ENCODE measurements at places on chromosomes 3 and 15.
A peak's percentile ranks its signal among the peaks of the same experiment; 100 is the strongest.

GRCh38 chr3:50322386-50323091, at the start of gene HYAL2:
Gene HYAL2 (minus strand): TSS chr3:50322745. CDS start chr3:50320489, 2,256 bp downstream.
- DNase-seq: no peak

GRCh38 chr3:72549761-72550581, 298.3 kb downstream of the SHQ1 start:
- no peak for DNase-seq

- DNase-seq: no peak
Observed at GRCh38 chr15:73854265-73854664, 19.1 kb upstream of the TBC1D21 start.

GRCh38 chr3:129281726-129282125, 3.1 kb downstream of the HMCES start:
- DNase-seq: no peak

GRCh38 chr3:50487181-50487580, 16.3 kb downstream of the CACNA2D2 start:
- DNase-seq: no peak

- no peak for DNase-seq
Observed at GRCh38 chr15:86295511-86295910, 215.8 kb downstream of the AGBL1 start.

GRCh38 chr3:69738315-69738714, 949 bp upstream of the MITF start:
- no peak for DNase-seq

DNA sequence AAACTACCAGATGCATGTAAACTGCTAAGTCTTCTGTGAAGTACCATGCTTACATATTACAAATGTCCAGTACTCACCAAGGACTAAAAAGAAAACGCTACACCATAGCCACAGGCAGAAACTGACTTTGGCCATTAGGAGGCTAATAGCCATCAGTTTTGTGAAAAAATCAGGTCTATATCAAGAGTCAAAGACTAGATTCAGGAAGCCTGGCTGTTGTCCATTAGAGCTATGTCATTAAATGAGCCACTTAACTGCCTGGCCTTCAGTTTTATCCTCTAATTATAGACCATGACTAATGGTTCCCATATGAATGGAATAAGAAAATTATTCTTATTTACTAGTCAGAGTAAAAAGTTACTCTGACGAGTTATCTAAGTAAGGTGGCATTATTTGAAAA, 144.1 kb downstream of the VPS13C start:
- peak; percentile 65 for DNase-seq

GRCh38 chr3:187746442-187747281, 1.4 kb upstream of the BCL6 start:
- peak; percentile 25 for DNase-seq

- DNase-seq: peak; percentile 95
Observed at GRCh38 chr3:81760924-81761903, at the start of gene GBE1. Gene GBE1 (minus strand): TSS chr3:81761645. CDS start chr3:81761517, 128 bp downstream.

DNA sequence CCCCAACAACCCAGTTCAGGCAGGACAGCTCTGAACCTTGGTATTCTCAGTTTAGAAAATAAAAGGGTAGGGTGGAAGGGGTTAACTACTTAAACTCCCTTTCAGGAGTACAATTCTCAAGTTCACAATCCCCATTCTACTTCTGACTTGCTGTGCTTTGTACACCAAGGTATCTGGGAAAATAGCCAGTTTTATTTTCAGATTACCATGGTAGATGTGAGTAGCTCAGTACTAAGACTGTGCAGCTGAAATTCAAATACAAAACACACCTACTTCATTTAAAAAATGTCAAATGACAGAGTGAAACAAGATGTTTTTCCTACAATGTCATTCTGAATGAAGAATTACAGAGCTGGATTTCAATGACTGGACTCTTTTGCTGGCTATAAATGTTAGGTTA, 27.4 kb downstream of the SLC7A14 start:
- DNase-seq: no peak

GRCh38 chr3:13296662-13297061, 123.5 kb downstream of the NUP210 start:
- DNase-seq: no peak

GRCh38 chr15:69337138-69337537, 38.4 kb downstream of the PAQR5 start:
- DNase-seq: peak; percentile 13

- no peak for DNase-seq
Observed at GRCh38 chr3:65443739-65444446, 594.8 kb downstream of the MAGI1 start.

DNA sequence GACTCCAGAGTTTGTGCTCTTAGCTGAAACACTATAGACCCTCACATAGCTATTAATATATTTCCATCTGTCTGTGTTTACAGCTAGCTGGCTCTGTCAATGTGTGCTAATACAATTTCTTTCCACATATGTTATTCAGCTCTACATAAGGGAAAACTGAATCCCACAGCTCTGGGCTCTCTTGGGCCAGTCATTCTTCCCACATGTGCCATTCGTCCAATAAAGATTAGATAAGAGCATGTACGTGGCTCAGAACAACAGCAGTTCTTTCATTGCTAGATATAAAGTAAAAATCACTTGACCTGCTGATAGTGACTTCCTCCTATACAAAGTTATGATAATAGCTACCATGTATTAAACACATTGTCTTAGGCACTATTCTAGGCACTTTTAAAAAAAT, 2.8 kb upstream of the ILDR1 start:
- DNase-seq: no peak

- DNase-seq: no peak
Observed at GRCh38 chr3:8997151-8997550, 33.9 kb upstream of the RAD18 start.

DNA sequence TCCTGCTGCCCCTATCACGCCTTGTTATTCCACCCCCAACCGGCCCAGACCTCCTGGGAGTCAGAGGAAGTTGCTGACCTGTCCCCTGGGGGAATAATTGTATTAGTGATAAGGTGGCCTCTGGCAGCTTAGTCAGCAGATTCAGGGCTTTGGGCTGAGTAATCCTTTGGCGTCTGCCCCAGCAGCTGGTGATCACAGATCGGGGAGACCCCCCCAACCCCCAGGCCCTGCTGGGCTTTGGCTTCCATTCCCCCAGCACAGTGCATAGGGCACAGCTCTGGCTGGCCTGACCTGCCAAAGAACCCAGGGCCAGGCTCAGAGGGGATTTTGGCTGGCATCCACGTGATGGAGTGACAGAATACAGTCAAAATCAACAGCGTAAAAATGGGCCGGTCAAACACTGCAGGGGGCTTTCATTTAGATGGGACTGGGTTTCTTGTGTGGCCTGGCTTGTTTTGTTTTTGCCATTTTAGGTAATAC, 3.9 kb upstream of the NR2E3 start:
- no peak for DNase-seq

DNA sequence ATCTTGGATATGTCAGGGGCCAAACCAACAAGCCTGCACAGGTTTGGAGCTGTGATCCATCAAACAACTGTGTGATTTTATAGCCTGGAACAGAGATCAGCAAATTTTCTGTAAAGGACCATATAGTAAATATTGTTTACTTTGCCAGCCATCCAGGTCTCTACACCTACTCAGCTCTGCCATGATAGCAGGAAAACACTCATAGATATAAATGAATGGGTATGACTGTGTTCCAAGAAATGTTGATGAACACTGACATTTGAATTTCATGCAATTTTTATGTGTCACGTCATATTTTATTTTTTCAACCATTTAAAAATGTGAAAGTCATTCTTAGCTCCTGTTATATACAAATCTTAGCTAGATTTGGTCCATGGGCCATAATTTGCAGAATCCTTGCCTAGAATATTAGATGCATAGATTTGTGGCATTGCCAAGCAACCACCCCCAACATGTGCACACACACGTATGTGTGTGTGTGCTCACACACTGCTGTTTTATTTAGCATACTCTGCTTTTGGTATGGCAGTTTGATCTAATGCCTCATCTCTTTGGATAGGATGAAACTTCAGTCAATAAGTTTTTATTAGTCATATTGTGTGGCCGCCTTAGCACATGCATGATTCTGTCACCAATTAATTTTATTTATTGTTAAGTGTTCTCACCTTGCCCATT, 6.4 kb downstream of the ATXN7 start:
- no peak for DNase-seq

DNA sequence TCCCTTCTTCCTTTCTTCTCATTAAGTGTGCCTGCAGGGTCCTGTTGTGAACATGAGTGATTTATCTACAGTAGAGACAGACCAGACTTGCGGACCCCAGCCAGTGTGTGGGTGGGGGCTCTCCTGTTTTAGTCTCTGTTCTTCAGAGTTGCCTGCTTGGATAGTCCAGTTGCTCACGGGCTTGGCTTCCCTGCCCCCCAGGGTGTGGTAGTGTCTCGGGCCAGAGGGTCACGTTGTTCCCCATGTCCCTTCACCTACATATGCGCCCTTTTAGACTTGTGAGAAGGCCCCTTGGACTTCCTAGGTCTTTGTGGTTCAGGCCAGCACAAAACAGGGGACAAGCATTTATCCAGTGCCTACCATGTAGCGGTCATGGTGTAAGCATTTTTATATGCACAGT, 85.8 kb downstream of the AAGAB start:
- DNase-seq: no peak

GRCh38 chr3:117518364-117518763, 808.8 kb downstream of the TUSC7 start:
- DNase-seq: no peak

GRCh38 chr3:190558796-190559195, 44.9 kb downstream of the IL1RAP start:
- DNase-seq: no peak

GRCh38 chr3:150299201-150299600, 108.9 kb upstream of the TSC22D2 start:
- no peak for DNase-seq

DNA sequence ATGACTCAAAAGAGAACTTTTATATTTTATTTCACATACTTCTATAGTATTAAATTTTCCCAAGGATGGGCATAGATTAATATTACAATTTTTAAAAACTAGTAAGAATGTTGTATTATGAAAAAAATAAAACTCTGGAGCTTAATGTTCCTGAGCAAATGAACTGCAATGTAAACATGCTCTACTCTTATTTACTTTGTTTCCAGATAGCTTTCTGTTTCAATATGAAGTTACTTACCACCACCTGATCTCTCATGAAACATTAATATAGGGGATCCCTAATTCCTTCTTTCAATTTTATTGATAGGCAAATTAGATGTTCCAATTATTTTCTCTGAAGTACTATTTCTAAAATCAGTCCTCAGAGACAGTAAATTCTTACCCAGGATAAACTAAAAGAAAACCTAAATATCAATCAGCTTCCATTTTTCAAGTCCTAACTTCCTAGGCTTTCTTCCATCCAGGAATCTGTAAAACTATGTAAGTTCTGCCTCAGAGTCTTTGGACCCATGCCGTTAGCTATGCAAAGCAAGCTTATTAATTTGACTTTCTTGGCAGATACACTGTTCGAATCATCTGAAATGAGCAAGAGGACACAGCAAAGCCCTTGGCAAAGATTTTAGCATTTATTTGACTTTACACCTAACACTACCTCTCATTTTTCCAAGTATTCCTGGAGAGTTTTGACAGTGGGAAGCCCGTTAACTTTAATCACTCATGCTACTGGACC, 93.2 kb downstream of the PLCH1 start:
- DNase-seq: no peak

GRCh38 chr3:55647063-55647462, 160.0 kb upstream of the WNT5A start:
- DNase-seq: no peak

GRCh38 chr3:9183811-9184460, 65.5 kb downstream of the SRGAP3 start:
- DNase-seq: no peak

DNA sequence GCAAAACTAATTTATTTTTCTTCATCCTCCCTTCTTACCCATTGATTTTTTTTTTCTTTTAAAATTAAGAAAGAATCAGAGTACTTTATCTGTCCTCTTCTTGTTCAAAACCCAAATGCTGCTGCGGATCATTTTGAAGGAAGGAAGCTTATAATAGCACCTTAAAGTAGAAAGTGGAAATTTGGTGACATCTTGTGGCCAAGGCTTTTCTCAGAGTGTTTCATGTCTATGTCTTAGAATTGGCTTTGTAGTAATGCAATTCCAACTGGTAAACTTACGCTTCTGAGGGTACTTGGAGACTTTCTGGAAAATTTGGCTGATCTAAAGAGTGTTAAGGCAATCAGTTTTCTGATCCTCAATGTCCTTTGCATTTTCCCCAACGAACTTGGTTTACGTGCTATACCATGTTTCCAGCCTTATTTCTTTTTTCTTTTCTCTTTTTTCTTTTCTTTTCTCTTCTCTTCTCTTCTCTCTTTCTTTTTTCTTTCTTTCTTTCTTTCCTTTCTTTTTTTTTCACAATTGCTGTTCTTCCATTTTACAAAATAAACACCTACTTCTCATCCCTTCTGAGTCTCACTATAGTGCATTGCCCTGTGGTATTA, 30.7 kb downstream of the C3orf38 start:
- DNase-seq: peak; percentile 25

- no peak for DNase-seq
Observed at GRCh38 chr3:61343543-61343942, 92.3 kb upstream of the FHIT start.

- peak; percentile 62 for DNase-seq
Observed at GRCh38 chr3:197748597-197749314, 927 bp upstream of the FYTTD1 start.

DNA sequence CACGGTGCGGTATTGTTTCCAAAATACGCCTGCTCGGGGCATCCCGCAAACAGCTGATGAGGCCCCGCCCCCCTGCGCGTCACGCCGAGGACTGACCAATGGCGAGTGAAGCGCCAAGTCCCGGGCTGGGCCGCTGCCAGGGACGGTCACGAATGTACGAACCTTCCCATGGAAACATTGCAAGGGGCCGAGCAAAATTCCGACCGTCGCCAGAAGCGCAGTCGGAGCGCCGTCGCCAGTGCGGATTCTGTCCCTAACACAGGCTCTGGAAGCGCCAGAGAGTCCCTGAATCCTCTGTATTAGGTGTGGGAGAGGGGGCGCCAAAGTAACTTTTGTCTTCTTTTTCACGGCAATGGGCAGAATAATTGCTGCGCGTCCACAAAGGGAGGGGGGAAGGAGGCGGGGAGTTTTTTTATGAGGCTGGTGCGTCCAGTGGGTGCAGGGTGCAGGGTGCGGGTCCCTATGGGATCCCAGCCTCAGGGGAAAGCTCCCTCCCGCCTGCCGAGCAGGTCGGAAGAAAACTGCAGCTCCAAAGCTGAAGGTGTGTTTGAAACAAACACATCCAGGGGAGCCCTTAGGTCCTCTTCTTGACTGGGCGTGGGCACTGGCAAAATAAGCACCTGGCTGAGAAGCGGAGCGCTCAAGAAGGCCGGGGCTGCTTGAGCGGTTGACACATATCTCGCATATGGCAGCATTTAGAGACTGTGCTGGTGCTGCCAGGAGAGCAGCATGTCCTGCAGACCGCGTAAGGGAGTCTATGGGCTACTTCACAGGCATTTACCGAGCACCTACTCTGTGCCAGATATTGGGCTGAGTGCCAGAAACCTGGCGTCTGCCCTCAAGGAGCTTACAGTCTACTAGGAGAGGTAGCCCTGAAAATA, at the start of gene BMF:
Gene BMF, minus strand, starts transcription at position 25 of the 881 bp plus-strand sequence. CDS start 2,793 bp downstream, outside the sequence.
- peak; percentile 97 for DNase-seq

DNA sequence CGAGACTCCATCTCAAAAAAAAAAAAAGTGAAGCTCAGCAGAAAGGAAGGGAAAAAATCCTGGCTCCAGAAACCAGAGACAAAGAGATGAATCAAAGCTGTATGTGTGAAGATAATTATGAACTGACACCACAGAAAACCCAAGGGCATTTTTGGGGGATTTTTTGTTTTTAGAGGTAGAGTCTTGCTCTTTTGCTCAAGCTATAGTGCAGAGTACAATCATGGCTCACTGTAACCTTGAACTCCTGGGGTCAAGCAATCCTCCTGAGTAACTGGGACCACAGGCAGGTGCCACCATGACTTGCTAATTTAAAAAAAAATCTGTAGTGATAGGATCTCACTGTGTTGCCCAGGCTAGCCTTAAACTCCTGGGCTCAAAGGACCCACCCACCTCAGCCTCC, 22.8 kb downstream of the HCLS1 start:
- DNase-seq: no peak
